ENCODE measurements at places on chromosomes 13 and 19.

DNA sequence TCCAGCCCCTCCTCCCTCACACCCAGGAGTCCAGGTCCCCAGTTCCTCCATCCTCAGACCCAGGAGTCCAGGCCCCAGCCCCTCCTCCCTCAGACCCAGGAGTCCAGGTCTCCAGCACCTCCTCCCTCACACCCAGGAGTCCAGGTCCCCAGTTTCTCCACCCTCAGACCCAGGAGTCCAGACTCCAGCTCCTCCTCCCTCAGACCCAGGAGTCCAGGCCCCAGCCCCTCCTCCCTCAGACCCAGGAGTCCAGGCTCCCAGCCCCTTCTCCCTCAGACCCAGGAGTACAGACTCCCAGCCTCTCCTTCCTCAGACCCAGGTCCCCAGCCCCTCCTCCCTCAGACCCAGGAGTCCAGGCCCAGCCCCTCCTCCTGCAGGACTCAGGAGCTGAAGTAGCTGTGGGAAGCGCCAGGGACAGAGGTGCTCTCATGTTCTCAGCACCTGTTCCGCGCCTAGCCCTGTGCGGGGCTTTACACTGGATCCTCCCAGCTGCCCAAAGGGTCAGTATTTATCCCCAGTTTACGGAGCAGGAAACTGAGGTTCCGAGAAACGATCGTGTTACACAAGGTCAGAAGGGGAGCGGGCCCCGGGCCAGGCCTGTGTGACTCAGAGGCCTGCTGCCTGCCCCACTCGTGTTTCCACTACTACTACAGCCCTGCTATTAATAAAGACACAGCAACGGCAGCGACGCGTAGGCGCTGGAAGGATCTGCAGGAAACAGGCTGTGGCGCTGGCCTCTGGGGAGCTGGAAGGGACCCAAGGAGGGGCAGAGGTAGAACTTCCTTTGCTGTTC is 1.7 kb upstream of the SBK3 start:
- no peak for DNase-seq

DNA sequence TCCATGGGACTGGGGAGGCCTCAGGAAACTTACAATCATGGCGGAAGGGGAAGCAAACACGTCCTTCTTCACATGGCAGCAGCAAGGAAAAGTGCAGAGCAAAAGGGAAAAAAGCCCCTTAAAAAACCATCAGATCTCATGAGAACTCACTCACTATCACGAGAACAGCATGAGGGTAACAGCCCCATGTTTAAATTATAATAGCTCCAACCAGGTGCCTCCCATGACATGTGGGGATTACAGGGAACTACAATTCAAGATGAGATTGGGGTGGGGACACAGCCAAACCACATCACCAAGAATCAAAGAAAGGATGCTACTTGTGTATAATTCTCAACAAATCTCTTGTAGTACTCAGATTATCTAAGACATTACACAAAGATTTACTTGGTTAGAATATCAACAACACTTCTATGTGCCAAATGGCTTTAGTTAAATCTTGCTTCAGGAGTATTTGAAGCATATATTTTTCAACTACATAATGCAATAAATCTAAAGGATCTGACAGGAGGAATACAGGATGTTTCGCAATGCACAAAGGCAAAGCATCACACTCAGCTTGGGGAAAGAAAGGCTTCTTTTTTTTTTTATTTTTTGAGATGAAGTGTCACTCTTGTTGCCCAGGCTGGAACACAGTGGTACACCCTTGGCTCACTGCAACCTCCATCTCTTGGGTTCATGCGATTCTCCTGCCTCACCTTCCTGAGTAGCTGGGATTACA is 180.0 kb downstream of the LHFPL6 start:
- no peak for DNase-seq

DNA sequence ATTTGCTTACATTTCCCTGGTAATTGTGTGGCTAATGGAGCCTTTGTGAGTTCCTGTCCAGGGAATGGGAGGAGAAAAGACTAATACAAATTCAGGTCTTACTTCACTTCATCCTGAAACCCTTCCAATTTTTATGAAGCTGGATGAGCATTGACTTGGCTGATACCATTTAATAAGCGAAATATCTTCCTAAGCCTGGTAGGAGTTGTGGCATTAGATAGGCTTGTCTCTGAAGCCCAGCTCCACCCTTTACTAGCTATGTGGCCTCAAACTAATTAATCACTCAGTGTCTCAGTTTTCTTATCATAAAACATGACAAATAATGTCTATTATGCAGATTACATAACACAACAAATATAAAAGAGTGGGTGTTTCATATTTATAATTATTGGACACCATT is 106.3 kb downstream of the FGF9 start:
- no peak for DNase-seq

DNA sequence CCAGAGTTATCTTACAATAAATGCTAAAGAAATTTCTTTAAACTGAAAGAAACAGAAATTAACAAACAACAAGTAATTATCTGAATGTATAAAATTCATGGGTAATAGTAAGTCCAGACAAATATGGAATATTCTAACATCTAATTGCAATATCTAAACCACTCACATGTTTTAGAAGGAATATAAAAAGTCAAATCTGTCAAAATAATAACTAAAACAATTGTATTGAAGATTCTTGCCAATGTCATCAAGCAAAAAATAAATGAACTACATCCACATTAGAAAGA is 942.9 kb upstream of the PCDH20 start:
- no peak for DNase-seq

DNA sequence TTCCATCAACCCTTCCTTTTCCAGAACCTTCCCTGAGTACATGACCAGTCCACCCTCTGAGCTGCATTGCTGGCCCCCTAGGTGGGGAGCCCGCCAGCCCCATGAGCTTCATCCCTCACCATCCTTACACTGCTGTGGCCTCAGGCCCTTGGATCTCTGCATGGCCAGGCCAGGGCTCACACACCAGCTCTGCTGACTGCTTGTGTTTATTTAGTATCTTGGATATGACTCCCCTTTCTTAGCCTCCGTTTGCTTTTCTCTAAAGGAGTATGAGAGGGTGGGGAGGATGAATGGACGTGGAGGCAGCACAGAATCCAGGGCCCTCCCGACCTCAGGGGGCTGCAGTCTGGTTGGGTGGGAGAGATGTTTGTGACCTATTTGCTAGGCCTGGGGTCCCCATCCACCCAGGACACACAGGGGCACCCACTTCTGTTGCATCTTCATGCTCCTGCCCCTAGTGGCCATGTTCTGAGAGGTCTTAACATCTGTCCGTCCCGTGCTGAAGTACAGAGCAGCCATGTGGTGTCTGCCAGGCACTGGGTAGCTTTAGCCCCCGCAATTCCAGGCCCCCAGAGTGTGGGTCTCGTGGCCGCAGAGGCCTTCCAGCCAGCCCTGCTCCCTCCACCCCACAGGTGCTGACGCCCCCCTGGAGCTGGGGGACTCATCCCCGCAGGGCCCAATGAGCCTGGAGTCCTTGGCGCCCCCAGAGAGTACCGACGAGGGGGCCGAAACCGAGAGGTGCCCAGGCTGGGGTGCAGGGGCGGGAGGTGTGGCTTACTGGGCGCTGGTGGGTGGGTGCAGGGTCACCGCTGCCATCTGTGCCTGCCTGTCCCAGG is 13.0 kb downstream of the ARHGEF1 start:
- DNase-seq, result no peak

DNA sequence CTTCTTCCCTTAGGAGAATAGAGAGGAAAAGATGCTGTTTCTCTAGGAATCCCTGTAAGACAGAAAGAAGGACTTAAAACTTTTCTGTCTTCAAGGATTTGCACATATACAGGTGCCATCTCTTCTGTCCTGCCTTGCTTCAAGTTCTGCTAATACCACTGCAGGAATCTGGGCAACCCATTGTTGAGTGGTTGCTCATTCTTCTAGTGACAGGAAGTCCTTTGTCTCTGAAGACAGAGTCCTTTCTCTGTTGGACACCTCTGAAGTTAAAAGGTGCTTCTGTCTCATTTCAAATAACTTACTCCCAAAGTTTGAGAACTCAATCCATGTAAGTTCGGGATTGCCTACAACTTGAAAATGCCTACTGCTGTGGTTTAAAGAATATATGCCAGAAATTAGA is 114.4 kb upstream of the TMTC4 start:
- no peak for DNase-seq

- no peak for DNase-seq
Measured at GRCh38 chr13:43227721-43228120, 204.3 kb downstream of the DNAJC15 start.

- DNase-seq, result no peak
Measured at GRCh38 chr13:101300531-101300930, 115.8 kb downstream of the NALCN start.

- DNase-seq, result no peak
Measured at GRCh38 chr13:41352935-41353840, 42.1 kb downstream of the NAA16 start.

GRCh38 chr19:7888145-7888825 is at the start of gene LRRC8E:
TSS of gene LRRC8E (plus strand) at chr19:7888510. CDS start at chr19:7895604, 7,094 bp downstream.
- DNase-seq, result no peak

DNA sequence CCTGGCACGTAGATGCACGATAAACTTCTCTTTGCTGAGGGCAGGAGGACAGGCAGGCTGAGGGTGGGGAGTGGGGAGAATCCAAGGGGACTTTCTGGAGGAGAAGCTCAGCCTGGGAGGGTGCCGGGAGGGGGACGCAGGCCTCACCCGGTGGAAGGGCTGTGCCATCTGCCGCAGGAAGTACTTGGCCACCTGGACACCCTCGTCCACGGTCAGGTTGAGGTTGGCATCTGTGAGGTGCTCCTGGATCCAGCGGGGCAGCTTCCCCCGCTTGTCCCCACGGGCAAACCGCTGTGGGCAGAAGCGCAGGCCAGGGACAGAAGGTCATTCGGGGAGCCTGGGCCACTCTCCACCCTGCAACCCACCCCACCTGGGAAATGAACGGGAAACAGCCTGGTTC is 11.5 kb downstream of the KLC3 start:
- no peak for DNase-seq
